ENCODE measurements at places on chromosomes 5 and 9.

- DNase-seq, result no peak
- no peak overlapping the region for H3K27ac ChIP-seq
- peaks cover 11% of the 10 kb centered on the region for H3K36me3 ChIP-seq
- no peak overlapping the region for H3K4me3 ChIP-seq
- H3K27me3 ChIP-seq, result no peaks in the 10 kb centered on the region
Observed at GRCh38 chr5:179852993-179853547, 5.5 kb downstream of the MRNIP start.

- no peak for DNase-seq
- no peak overlapping the region for H3K4me3 ChIP-seq
- H3K4me1 ChIP-seq, result no peaks in the 10 kb centered on the region
Observed at GRCh38 chr5:159056201-159056600, 43.5 kb downstream of the EBF1 start.

DNA sequence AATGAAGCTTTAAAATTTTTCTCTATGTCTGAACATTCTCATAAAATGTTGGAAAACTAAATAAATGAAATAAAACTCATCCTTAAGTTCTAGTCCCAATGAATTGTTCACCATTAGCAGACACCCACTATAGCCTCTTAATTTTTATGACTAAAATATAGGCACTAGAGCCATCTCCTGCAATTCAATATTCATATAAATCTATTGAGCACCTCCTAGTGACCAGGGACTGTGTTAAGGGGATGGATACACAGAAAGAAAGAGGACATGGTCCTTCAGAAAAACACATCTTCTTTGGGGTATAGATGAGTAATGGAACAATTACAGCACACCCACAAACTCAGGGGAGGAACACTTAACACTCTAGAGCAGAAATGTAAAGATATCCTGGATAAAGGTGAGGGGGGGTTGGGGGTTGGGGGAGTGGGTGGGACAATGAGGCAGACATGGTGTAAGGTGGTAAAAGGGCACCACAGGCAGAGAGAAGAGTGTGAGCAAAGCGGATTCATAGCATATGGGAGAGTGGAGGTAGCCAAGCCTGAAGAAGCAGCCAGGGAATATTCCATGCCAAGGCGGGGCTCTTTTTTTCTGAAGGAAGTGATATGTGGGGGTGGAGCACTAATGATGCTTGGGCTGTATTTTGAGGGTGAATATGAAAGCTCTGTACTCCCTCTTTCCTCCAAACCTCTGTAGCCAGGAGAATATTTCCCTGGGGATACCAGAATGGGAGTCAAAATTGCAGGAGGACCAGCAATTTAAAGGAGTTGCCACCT, 3.3 kb upstream of the GDA start:
- peaks cover 25% of the 10 kb centered on the region for H3K27me3 ChIP-seq
- no peak overlapping the region for H3K4me3 ChIP-seq
- no peaks in the 10 kb centered on the region for H3K4me1 ChIP-seq

- H3K27ac ChIP-seq, result peak overlapping the region; percentile 94
- H3K4me1 ChIP-seq, result peaks cover 80% of the 10 kb centered on the region
- no peak for DNase-seq
- no peak overlapping the region for H3K4me3 ChIP-seq
Observed at GRCh38 chr5:59021286-59021673, 438.4 kb downstream of the RAB3C start.

DNA sequence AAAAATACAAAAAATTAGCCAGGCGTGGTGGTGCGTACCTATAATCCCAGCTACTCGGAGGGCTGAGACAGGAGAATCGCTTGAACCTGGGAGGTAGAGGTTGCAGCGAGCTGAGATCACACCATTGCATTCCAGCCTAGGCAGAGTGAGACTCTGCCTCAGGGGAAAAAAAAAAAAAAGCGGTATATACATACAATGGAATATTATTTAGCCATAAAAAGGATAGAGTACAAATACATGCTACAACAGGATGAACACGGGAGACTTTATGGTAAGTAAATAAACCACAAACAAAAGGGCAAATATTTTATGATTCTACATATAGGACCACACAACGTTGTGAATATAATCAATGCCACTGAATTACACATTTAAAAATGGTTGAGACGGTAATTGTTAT, 5.2 kb downstream of the UBTD2 start:
- peaks cover 34% of the 10 kb centered on the region for H3K4me1 ChIP-seq
- H3K27me3 ChIP-seq, result peaks cover 10% of the 10 kb centered on the region
- H3K4me3 ChIP-seq, result no peak overlapping the region
- DNase-seq, result no peak
- H3K27ac ChIP-seq, result no peak overlapping the region
- H3K36me3 ChIP-seq, result peaks cover 3% of the 10 kb centered on the region

DNA sequence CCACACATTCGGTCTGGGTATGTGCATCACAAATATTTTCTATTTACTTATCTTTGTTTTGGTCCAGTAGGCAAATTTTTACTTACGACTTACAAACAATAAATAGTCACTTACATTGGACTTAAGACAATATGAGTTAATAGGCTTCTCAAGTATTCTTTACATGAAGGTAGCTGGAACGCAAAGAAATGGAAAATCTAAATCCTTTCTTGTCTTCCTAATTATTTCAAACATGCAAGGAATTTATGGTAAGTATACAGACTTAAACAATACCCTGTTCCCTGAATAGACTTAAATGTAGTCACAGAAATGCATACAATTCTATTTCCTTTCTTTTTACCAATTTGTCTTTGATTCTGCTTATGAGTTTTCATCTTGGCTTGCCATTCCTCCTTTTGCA, 262.6 kb upstream of the EFNA5 start:
- peaks cover 1% of the 10 kb centered on the region for H3K36me3 ChIP-seq
- DNase-seq, result no peak
- no peak overlapping the region for H3K4me3 ChIP-seq
- no peaks in the 10 kb centered on the region for H3K4me1 ChIP-seq
- peaks cover 2% of the 10 kb centered on the region for H3K27me3 ChIP-seq
- H3K27ac ChIP-seq, result no peak overlapping the region

- H3K36me3 ChIP-seq, result peaks cover 1% of the 10 kb centered on the region
- no peak overlapping the region for H3K4me3 ChIP-seq
- no peak overlapping the region for H3K27ac ChIP-seq
- H3K27me3 ChIP-seq, result peaks cover 87% of the 10 kb centered on the region
- H3K4me1 ChIP-seq, result no peaks in the 10 kb centered on the region
Observed at GRCh38 chr5:135537271-135537670, 1.5 kb upstream of the NEUROG1 start.

- no peaks in the 10 kb centered on the region for H3K36me3 ChIP-seq
- no peaks in the 10 kb centered on the region for H3K4me1 ChIP-seq
- peaks cover 16% of the 10 kb centered on the region for H3K27me3 ChIP-seq
- no peak overlapping the region for H3K4me3 ChIP-seq
Observed at GRCh38 chr9:97766092-97766491, 69.0 kb upstream of the XPA start.

DNA sequence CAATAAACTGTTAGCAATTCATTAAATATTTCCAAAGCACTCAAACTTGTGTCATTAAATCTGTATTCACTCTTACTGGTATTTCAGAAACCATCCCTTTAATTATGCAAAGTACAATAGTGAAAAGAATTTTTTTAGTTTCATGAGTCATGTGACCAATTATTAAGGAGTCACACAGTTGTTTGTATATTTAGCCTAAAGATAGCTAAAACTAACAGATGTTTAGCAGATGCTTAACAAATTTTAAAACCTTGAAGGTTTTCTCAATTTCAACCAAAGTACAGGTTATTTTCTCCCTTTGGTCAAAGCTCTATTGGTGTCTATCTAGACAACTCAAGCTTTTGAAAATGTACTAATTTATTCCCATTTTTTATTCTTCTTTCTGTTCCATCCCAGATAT, 44.1 kb downstream of the PJA2 start:
- no peak overlapping the region for H3K4me3 ChIP-seq
- H3K4me1 ChIP-seq, result peaks cover 10% of the 10 kb centered on the region
- no peak for DNase-seq

DNA sequence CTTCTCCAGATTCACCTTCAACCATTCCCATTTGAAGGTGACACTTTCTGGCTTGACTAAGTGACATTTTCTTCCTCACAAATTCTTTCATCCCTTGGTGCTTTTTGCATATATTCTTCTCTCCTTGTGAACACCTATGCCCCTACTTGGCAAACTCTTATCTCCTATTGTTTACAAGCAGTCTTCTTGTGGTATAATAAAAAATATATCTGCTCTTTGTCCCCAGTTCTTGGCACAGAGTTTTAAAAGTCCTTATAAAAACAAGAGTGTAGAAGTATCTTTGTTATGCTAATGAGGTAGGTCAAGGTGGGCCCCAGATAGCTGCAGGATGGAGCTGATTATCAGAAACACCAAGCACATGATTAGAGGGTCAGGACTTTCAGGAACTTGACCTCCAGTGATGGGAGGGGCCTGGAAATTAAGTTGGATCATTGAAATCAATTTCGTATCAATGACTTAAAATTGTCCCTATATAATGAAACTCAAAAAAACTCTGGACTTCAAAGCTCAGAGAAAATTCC, 38.0 kb downstream of the TMEM161B start:
- no peak overlapping the region for H3K4me3 ChIP-seq
- no peaks in the 10 kb centered on the region for H3K27me3 ChIP-seq
- H3K36me3 ChIP-seq, result peaks cover 21% of the 10 kb centered on the region
- peaks cover 16% of the 10 kb centered on the region for H3K4me1 ChIP-seq
- H3K27ac ChIP-seq, result no peak overlapping the region
- no peak for DNase-seq

GRCh38 chr5:144328980-144329379, 158.3 kb downstream of the KCTD16 start:
- no peaks in the 10 kb centered on the region for H3K27me3 ChIP-seq
- H3K36me3 ChIP-seq, result no peaks in the 10 kb centered on the region
- no peak overlapping the region for H3K27ac ChIP-seq
- no peak overlapping the region for H3K4me3 ChIP-seq

DNA sequence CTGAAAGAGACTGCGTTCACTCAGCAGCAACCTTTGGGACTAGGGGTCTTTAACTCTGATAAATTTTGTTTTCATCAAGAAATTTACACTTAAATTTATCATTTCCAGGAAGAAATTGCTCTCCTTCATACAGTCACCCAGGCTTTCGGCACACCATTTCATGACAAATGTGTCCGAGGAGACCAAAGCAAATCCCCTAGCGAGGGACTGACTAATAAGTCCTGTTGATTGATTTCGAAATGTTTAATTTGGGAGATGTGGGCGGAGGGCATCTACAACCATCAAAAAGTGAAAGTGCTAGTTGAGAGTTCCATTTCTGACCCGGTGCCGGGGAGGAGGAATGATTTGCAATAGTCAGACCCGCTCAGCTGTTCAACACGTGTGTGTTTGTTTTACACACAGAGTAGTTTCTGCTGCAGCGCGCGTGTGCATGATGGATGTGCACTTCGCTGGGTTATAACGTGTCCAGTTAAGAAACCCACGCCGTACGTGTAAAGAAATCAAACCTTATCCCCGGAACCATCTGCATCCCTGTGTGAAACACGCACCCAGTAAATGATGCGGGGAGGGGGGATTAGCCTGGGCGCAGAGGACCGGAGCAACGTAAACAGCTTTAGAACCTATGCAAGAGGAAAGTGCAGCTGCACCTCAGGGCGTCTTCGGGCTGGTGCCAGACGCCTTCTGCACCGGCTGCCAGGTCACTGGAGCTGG, 845 bp upstream of the NR4A3 start:
- peak; percentile 25 for DNase-seq
- peak overlapping the region; percentile 97 for H3K4me3 ChIP-seq
- H3K36me3 ChIP-seq, result peaks cover 15% of the 10 kb centered on the region

DNA sequence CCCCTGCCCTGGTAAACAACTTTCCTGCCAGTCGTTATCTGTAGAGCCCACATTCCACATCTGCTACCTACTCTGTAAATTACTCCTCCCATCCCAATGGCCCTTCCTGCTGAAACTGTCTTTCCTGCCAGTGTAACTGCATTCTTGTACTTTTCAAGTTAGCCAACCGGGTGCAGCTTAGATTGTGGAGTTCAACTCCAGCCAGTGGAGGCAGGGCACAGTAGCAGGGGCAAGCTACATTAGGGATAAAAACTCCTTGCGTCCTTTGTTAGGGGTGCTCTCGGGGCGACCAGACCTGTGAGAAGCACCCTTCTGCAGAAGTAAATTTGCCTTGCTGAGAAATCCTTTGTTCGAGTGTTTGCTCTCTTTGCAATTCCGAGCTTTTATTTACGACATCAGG, 639.0 kb upstream of the TYRP1 start:
- H3K27me3 ChIP-seq, result no peaks in the 10 kb centered on the region
- H3K36me3 ChIP-seq, result no peaks in the 10 kb centered on the region
- no peak overlapping the region for H3K27ac ChIP-seq
- no peak for DNase-seq
- H3K4me1 ChIP-seq, result no peaks in the 10 kb centered on the region

DNA sequence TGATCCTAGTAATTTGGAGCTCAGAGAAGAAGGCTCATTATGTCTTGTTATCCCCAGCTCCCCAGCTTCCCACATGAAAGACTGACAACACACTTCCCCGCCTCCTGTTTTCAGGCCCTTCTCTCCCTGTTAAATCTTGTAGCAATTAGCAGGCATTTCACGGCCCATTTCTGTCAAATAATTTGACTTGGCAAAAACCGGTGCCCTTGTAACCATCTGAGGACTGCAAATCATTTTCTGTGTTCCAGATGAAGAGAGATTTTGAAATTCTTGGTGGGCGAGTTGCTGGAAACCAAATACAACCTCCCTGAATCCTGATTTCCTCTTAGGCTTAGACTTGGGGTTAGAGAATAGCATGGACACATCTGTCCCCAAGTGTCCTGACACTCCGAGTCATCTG, 109.7 kb downstream of the MSX2 start:
- H3K4me1 ChIP-seq, result no peaks in the 10 kb centered on the region
- H3K27ac ChIP-seq, result no peak overlapping the region
- no peaks in the 10 kb centered on the region for H3K27me3 ChIP-seq
- no peak overlapping the region for H3K4me3 ChIP-seq
- no peaks in the 10 kb centered on the region for H3K36me3 ChIP-seq

- no peak for DNase-seq
- no peak overlapping the region for H3K27ac ChIP-seq
- H3K4me3 ChIP-seq, result no peak overlapping the region
- no peaks in the 10 kb centered on the region for H3K36me3 ChIP-seq
Observed at GRCh38 chr9:24616863-24617262, 71.2 kb upstream of the IZUMO3 start.

DNA sequence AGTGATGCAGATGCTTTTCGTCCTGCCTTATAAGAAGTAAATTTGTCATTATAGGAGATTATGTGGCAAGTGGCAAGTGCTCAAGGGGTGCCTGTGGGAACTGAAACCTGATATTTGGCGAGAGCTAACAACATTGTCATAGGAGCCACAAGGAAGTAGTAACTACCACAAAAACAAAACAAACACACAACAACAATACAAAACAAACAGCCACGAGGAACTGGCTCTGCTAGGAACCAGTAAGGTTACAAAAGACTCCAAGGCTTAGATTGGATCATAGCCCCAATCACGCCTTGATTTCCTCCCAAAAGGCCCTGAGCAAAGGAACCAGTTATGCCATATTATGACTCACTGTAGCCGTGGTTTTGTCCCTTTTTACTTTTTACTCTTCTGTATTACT, 1045.2 kb downstream of the CDH12 start:
- no peaks in the 10 kb centered on the region for H3K27me3 ChIP-seq
- H3K36me3 ChIP-seq, result no peaks in the 10 kb centered on the region
- DNase-seq, result no peak

- H3K36me3 ChIP-seq, result no peaks in the 10 kb centered on the region
- DNase-seq, result no peak
- H3K4me1 ChIP-seq, result no peaks in the 10 kb centered on the region
- no peak overlapping the region for H3K27ac ChIP-seq
- H3K4me3 ChIP-seq, result no peak overlapping the region
Observed at GRCh38 chr5:124408738-124409453, 337.5 kb downstream of the ZNF608 start.

GRCh38 chr9:2420543-2420942, 201.0 kb upstream of the VLDLR start:
- no peak overlapping the region for H3K4me3 ChIP-seq
- no peaks in the 10 kb centered on the region for H3K36me3 ChIP-seq
- H3K27ac ChIP-seq, result no peak overlapping the region
